ENCODE measurements at places on chromosomes 7 and 10.

DNA sequence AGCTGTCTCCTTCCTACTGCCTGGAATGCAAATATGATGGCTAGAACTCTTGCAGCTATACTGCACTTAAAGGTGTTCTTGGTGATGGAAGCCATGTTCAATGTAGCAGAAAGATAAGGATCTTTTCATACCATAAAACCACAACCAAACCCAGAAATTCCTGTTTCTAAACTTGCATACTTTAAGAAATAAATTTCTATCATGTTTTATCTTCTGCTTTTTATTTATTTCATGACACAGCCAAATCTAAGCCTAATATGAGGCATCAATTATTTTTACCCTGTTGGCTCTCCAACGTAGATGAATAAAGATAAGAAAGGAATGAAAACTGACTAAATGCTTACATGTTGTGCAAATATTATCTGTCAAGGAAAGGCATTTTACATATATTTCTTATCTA is 224.1 kb downstream of the DOCK4 start:
- no peak for DNase-seq

- no peak for DNase-seq
These were observed 17.2 kb upstream of the GLI3 start for GRCh38 chr7:42254217-42254616.

- DNase-seq = no peak
These were observed 38.1 kb upstream of the XPNPEP1 start for GRCh38 chr10:109961174-109962001.

DNA sequence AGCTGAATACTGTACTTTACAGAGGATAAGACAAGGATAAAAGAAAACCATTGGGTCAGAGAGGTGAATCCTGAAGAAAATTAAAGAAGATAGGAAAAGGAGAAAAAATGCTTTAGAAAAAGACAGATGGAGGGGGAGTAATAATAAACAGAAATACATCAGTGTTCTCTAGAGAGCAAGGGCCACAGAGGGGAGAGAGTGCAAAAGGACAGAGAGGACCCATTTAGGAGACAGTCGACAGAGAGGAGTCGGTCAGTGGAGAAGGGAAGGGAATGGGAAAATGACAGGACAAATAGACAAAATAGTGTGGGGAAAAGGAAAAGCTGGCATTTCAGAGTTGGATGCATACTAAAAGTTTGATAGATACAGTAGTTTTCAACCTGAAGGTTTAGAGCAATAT is 287.0 kb downstream of the DOCK4 start:
- DNase-seq = no peak

DNA sequence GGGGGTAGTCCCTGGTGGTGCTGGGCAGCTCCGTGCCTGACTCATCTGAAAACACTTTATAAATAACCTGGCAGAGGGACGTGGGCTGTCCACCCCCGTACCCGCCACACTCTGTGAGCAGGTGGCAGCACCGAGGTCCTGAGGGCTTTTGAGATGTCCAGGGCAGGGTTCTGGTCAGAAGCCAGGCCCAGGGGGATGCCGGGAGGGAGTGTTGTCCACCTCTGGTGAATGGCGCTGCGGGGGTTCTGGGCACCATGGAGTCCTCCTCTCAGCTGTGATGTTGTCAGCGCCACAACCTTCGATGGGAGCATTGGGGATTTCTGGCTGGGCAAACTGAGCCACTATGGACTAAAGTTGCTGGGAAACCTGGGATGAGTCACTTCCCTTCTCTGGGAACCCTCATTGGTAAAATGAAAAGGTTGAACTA is 27.4 kb upstream of the GOLGA7B start:
- DNase-seq = no peak

DNA sequence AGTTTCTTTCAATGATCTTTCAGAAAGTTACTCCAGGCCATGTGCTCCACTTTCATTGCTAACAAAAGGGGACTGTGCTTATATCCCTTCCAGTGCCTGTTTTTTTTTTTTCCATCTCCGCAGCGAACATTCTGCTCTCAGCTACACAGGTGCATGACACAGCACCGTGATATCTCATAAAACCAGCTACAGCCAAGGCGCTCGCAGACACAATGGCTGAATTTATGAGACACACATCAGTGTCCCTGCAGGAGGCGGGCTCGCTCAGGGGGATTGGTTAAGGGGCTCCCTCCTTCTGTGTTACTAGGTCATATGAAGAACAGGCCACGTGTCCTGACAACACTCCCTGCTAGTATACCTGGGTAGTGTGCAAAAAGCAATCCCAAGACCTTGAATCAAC is 245.5 kb downstream of the SKAP2 start:
- DNase-seq = no peak

- no peak for DNase-seq
These were observed 737.2 kb upstream of the ANKRD30A start for GRCh38 chr10:36388166-36388565.

DNA sequence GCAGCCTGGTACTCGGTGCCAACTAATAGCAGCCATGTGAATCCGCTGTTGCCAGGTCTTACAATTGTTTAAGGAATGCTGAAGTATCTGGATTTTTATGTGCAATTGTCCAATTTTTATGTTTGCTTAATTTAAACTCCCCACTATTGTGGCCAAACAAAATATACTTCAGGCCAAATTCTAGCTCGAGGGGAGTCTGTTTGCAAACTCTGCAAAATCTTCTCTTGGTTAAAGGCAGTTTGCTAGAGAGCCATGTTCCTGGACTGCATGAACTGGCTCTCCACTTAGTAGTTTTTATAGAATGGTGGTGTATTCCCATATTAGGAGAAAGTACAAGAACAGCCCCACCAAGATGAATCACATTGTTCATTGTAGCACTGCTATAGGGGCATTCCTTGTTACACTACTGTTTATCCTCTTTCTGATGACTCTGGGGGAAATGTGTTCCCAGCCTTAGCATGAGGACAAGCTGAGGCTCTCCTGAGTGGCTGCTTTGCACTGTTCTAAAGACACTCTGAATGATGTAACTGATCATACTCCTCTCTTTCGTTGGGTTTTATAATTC is 178.0 kb upstream of the GLI3 start:
- DNase-seq = no peak

- no peak for DNase-seq
These were observed 70.1 kb upstream of the RAB11FIP2 start for GRCh38 chr10:118116715-118117449.

DNA sequence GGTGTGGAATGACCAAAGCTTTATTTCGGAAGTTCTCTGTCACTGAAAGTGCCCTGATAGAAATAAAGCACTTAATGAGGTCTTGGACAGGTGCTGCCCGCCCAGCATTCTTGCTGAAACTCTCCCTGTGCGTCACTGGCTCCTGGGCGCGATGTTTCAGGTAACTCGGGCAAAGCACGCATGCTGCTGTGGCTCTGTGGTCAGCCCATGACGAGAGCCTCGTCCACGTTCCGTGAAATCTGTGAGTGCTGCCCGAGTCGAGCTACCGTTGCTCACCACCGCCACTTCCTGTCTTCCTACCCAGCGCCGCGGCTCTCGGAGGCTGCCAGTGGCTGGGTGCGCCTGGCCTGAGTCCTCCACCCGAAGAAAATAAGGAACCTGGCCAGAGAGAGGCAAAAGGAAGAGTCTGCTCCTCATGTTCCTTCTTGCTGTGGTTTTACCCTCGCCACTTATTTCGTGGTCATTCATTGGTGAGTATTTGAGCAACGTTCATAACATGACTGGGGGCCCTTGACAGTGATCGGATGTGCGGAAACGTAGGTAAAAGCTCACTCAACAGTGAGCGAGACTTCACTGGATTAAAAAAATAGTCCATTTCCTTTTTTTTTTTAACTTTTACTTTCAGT is 95.5 kb downstream of the MAP3K8 start:
- peak; percentile 62 for DNase-seq

- DNase-seq = no peak
These were observed 13.8 kb upstream of the ZCCHC24 start for GRCh38 chr10:79459243-79459642.

GRCh38 chr10:126242397-126243260 is 145.6 kb downstream of the ADAM12 start:
- peak; percentile 74 for DNase-seq

GRCh38 chr7:82294382-82294784 is 149.2 kb downstream of the CACNA2D1 start:
- DNase-seq = no peak

DNA sequence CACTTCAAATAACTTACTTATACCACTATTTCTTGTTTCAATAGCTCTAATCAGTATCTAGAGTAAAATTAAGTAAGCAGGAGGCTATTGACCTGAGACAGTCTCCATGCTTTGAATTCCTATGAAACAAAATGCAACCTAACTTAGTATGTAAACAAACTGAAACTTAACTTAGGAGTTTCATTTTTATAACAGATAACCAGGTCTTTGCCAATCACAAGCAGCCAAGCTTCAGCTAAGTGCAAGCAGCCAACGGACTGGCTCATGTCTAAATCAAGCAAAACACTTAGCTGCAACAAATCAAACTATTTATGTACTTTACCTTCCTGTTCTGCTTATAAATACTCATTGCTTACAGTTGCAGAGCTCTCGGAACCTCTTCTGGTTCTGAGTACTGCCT is 4.4 kb upstream of the GSTK1 start:
- no peak for DNase-seq

GRCh38 chr10:20988357-20988983 is 91.4 kb upstream of the NEBL start:
- no peak for DNase-seq

DNA sequence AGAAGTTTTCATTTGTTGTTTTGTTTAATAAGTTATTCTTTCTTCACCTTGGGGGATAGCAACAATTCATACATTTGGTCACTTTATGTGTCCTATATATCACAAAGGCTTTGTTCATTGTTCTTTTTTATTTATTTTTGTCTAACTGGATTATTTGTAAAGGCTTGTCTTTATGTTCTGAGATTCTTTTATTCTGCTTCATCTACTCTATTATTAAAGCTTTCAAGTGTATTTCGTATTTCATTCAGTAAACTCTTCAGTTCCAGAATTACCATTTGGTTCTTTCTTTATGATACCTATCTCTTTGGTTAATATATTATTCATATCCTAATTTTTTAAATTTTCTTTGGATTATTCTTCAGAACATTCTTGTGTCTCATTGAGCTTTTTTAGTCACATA is 942.9 kb downstream of the ANKRD7 start:
- DNase-seq = no peak

DNA sequence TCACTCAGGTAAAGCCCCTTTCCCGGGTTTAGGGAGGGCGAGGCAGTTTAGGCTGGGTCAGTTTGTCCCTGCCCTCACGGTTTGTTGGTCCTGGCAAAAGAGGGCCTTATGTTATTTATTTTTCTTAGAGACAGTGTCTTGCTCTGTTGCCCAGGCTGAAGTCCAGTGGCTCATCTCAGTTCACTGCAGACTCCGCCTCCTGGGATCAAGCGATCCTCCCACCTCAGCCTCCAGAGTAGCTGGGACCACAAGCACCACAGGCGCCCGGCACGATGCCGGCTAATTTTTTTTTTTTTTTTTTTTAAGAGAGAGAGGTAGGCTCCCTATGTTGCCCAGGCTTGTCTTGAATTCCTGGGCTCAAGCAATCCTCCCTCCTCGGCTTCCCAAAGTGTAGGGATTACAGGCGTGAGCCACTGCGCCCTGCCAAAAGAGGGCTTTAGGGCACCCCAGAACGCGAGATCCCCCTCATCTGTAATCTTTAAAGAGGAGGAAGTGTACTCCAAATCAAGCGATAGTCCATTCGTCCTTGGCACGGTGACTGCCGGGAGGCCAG is 626 bp upstream of the BMS1 start:
- DNase-seq = no peak

DNA sequence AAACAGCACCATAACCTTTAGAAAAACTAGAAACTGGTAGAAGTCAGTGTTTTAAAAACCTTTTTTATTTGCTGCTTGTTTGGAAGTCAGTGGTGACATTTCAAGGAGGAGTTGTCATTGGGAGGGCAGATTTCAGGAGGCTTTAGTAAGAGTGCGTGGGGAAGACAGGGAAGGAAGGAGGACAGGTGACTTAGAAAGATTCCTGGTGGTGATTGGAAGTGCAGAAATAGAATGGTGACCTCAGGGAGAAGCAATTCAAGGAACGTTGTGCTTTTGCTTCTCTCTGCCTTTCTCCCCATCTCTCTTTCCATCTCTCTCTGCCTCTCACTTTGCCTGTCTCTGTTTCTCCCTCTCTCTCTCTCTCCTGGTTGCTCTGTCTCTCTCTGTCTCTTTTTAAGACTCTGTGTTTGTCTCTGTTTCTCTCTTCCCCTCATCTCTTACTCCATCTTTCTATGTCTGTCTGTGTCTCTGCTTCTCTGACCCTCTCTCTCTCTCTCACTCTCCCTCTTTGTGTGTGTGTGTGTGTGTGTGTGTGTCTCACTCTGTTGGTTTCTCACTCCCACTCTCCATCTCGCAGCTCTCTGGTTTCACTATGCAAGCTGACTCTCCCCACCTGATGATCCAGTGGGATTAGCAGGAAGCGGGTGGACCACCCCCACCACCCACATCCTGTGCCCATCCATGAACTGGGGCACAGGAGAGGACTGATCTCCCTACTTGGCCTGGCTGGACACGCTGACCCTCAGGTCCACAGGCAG is 10.9 kb upstream of the PFKP start:
- DNase-seq = no peak

GRCh38 chr10:132354356-132355094 is 22.5 kb downstream of the LRRC27 start:
- DNase-seq = no peak

- DNase-seq = no peak
These were observed 137.9 kb downstream of the GRM8 start for GRCh38 chr7:127114742-127115265.
